ENCODE measurements at places on chromosomes 3 and 15. TPM values are rescaled to one million over a fixed set of nuclear protein-coding genes. Genes with fewer than 3 reads are reported as not detected.

Gene ABHD17C
- total RNA-seq: 4.9 TPM

Gene ATOSA
- 43.4 TPM for total RNA-seq

GRCh38 chr3:36520241-36521006 is 140.1 kb downstream of the STAC start:
- DNase-seq: no peak

DNA sequence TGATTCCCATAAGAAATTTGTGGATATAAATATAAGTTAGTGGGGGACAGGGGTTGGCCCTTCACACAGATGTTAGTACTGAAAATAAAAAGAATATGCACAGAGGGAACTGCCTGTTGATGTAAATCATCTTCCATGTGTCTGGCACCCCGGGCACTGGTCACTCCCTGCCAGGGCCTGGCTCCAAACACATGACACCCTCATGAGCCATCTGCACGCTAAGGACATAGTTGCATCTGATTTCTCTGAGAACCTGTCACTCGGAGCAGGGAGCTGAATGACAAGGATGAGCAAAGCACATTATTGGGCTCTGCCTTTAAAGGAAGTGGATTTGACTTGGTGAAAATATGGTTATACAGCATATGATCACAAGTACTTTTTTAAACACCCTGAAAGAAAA is 66.2 kb upstream of the TSC22D2 start:
- no peak for DNase-seq

DNA sequence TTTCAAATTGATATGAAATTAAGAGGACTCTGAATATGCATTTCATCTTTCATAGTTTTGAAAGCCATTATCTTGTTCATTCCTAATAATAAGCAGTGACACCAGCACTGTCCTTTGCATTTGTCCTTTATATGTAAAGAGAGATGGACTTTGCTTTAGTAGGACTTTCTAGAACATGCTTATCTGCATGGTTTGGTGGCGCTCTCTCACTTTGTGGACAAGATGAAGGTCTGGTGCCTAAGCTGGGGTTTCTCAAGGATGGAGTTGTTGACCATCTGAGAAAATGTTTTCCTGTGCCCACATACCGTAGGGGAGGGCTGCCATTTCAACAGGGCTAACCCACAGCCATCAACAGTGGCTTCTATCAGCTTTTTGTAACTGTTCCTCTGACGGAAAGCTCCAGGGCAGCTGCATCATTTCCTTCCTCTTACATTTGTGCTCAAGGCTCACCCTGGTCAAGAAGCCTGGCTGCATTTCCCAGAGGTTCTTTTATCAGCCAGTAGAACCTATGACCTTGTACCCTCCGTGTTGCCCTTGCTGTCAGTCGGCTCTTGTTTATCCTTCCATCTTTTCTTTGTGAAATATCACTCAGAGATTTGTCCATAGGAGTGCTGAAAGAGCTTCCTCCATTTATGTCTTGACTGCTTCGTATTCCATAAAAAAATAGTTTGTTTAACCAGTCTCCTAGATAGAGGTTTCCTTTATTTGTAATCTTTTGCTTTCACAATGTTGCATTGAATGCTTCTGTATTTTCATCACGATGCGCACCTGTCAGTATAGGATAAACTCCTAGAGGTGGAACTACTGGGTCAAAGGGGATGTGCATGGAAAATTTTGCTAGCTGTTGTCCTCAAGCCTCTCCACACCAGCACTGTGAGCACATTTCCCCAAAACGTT is 44.6 kb downstream of the ABHD2 start:
- DNase-seq: peak; percentile 77

Data from dermis microvascular lymphatic vessel endothelial cell (primary cell).